ENCODE measurements at places on chromosomes 12 and 14. TPM values are rescaled to one million over a fixed set of nuclear protein-coding genes. Genes with fewer than 3 reads are reported as not detected.

EFS gene
- total RNA-seq: 26.4 TPM

TMEM132C gene
- not detected for total RNA-seq

FOXG1 gene
- 0.81 TPM for total RNA-seq

SMIM41 gene
- not detected for total RNA-seq

P2RX4 gene
- 6.1 TPM for total RNA-seq

AVPR1A gene
- total RNA-seq: not detected

TEX52 gene
- not detected for total RNA-seq
